Occipital lobe (tissue), 3 donors: ENCODE measurements at places on chromosomes 4 and X.

DNA sequence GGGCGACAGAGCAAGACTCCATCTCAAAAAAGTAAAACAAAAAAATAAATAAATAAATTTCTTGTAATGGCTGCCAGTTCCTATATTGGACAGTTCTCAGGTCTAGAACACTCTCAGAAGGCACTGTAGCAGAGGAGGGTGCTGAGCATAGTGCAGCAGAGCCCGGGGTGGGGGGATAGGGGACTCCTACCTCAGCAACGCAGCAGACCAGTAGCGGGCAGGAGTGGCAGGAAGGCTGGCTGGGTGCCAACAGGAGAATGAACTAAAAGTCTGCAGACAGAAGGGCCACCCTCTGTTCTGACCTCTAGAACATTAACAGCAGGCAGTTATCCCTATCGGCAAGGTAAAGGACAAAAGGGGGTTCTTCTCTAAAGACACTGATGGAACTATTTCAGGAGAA, 20.2 kb downstream of the PDK3 start:
- no peak for DNase-seq

DNA sequence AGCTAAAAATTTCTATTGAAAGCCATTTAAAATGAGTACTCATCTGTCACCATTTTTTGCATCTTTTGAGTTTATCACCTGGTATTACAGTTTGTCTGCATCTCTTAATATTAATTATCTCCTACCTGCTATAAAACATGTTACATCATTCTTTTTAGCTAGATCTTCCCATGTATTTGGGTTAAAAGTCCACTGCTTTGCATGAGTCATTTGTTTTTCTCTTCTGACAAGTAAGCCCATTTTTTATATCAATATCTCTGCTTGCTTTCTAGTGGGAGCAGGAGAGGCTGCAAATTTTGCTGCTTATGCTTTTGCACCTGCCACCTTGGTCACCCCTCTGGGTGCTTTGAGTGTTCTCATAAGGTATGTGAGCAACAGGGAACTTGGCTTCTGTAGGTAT, 16.1 kb downstream of the NIPAL1 start:
- no peak for DNase-seq

DNA sequence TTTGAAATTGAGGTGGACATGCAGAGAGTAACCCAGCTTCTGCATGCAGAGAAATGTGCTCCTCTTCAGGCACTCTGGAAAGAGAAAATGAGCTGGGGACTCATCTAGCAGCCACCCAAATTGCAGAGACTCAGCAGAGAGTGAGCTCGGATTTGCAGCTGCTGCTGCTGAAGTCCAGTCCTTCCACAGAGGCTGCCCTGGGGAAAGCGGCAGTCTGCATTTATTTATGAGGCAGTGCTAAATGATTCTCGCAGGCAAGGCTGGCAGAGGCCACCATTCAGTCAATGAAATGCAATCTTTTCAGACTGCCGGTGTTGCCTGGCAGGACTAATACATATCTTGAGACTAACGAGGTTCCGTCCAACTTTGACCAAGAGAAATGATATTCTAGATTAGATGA, 404.8 kb downstream of the NLGN4X start:
- DNase-seq: no peak

DNA sequence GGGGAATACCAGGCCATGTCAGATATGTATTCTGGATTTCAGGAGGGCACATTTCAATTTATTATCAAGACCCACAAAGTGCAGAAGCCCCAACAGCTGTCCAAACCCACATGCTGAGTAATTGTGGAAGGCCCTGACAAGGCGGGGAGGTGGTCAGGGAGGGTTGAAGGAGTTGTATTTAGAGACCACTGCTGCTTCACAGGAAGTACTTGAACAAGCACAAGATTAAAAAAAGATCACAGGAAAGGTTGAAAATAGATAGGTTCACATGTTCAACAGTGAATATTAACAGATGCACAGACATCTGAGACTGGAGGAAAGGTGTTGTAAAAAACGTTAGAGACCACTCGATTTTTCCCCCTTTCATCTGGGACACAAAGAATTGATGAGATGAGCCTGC, 17.9 kb downstream of the ATP8A1 start:
- DNase-seq: no peak

DNA sequence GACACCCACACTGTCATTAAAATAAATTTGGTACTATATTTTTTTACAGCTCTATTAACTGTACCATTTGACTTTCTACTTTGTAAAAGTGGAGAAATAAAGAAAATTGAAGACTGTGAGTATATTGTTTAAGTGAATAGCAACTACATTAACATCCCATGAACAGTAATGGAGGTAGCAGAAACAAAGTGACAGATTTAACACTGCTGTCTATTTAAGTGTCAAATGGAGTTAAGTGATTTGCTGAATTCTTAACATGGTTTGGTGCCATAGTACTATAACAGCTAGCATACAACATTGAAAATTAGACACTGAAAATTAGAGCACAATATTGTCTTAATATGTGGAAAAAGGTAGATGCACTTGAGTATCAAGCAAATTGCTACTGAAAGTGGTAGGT, 76.2 kb downstream of the C4orf33 start:
- DNase-seq: no peak

- no peak for DNase-seq
Observed at GRCh38 chrX:136030303-136031191, 45.3 kb downstream of the SLC9A6 start.

- DNase-seq: no peak
Observed at GRCh38 chr4:159077702-159078495, 25.0 kb upstream of the RAPGEF2 start.

GRCh38 chr4:8192748-8193738, 6.0 kb upstream of the SH3TC1 start:
- no peak for DNase-seq

GRCh38 chr4:183995570-183995969, 90.5 kb downstream of the STOX2 start:
- no peak for DNase-seq

DNA sequence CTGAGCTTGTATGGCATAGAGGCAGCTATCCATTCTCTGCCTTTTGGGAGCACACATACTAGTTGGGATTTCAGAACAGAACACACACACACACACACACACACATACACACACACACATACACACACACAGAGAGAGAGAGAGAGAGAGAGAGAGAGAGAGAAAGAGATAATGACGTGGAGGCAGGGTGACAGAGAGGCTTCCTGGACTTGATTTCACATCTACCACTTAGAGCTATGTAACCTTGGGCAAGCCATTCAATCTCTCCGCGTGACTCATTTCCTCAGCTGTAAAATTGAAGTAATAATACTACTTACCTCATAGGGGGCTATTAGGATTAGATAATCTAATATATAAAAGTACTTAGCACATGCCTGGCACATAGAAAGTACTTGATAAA, 12.3 kb upstream of the GRIA3 start:
- no peak for DNase-seq
